ENCODE measurements at places on chromosomes 2 and 18.

- DNase-seq, result peak; percentile 17
Measured at GRCh38 chr2:113157897-113158753, 15.6 kb upstream of the PSD4 start.

GRCh38 chr2:190887089-190887488 lies 6.5 kb downstream of the GLS start:
- DNase-seq, result no peak

DNA sequence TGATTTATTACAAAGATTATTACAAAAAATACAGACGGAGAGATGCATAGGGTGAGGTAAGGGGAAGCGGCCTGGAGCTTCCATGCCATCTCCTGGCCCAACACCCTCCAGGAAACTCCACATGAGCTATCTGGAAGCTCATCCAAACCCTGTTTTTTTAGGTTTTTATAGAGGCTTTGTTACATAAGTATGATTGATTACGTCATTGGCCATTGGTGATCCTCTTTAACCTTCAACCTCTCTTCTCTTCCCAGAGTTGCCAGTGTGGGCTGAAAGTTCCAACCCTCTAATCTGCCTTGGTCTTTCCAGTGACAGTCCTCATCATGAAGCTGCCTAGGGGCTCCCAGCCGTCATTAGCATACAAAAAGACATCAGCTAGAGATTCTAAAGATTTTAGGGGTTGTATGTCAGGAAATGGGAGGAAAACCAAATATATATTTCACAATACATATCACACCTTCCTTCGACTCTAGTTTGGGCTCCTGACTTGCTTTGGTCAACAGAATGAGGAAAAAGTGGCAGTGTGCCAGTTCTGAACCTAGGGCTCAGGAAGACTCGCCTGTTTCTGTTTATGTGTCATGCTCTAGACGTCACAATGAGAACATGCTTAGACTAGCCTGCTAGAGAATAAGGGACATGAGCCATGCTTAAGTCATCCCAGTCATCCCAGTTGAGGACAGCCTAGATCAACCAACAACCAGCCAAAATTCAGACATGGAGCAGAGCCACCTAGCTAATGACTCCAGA lies 54.1 kb downstream of the ETAA1 start:
- no peak for DNase-seq

- DNase-seq, result no peak
Measured at GRCh38 chr18:9217743-9218451, 81.3 kb downstream of the ANKRD12 start.

- DNase-seq, result no peak
Measured at GRCh38 chr2:76008001-76008702, 297.4 kb upstream of the GCFC2 start.

- DNase-seq, result no peak
Measured at GRCh38 chr2:66580166-66581049, 145.5 kb downstream of the MEIS1 start.
